ENCODE measurements at places on chromosomes 6 and 20.

- DNase-seq: no peak
These were observed 108.8 kb upstream of the RAB32 start for GRCh38 chr6:146434732-146435390.

DNA sequence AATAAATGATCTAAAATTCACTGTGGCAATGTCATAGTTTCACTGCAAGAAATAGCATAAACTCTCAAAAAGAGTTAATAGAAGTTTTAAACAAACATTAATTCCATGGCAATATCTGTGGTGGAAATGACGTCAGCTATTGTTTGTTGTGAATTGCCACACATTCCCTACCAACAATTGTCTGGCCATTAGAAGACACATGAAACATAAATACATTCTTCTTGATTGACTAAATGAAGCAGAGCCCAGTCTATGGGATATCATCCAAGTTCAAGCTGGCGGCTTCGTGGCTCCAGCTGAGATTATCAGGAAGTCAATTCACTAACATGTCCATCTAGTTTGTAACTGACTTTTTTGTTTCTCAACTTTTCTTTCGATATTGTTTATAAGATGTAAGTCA is 369.0 kb downstream of the ARHGAP18 start:
- DNase-seq: no peak

DNA sequence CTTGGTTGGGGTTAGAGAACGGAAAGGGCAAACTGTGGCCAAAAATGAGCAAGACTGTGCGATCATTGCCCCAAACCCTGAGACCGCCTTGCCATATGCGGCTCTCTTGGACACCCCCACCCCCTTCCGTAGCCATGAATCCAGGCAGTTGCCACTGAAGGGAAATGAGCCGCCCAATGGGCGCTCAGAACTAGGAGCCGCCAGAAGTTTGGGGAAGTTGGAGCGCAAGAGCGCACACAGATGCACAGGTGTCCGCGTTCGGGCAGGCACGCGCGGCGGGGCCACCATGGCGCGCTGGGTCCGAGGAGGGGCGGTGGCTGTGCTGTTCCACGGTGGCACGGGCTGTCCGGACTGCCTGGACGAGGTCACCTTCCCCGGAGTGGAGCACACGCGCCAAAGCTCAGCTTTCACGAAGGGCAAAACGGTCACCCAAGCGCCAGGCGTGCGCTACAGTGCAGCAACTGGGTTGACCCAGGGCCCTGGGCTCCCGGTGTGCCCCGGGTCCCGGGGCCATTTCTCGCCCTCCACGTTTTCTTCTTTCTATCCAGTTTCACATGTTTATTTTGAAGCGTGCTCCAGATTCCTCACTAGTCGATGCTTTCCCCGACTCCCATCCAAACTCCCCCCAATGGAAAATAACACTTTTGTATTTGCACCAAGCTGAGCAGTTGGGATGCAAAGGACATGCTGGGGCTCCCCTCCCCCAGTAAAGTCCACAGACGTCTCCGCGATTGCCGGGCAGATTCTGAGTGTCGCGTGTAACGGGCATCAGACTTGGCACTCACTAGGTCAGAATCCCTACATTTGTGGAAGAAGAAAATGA is 906 bp upstream of the PDE10A start:
- no peak for DNase-seq

DNA sequence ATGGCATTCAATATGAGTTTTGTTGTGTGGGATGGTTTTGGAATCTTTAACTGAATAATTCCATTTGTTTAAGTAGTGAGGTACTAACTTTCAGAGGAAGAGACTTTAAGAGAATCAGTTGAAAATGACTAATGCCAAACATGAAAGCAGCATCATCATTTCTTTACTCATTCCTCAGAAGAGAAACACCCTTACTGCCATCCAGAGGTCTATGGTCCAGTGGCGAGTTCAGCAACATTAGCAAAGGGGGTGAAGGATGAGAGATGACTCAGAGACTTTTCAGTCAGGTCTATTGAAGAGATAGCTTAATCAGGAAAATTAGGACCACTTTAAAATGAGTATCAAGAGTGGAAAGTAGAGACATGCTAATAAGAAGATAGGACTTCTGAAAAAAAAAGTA is 118.8 kb downstream of the COL19A1 start:
- DNase-seq: no peak

GRCh38 chr6:102749210-102749971 is 1355.9 kb downstream of the GRIK2 start:
- no peak for DNase-seq

DNA sequence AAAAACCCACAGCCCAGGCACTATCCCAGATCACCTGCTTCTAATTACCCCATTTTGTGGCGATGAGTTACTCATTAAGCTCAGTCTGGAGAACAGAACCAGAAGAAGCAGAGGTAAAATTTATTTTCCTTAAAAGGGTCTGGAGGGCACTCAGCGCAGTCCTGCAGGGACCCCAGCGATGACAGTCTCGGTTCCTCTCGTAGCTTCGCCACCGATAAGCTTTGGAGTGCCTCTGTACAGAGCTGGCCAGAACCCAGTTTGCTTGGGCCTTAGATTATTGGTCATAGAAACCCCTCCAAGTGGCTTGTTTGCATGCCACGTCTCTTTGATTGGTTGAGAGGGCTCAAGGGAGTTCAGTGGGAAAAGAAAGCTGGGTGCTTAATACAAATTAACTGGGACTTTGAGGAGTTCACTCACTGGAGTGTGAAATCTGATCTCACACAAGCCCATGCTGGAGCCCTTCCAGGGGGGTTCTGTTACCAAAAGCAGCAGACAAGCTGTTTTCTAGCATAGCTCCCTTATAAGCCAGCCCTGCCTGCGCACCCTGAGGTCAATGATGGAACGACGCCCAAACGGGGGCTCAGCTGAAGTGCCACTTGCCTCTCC is 158.5 kb upstream of the ARID1B start:
- no peak for DNase-seq

GRCh38 chr6:121560476-121560875 is 125.0 kb downstream of the GJA1 start:
- no peak for DNase-seq

DNA sequence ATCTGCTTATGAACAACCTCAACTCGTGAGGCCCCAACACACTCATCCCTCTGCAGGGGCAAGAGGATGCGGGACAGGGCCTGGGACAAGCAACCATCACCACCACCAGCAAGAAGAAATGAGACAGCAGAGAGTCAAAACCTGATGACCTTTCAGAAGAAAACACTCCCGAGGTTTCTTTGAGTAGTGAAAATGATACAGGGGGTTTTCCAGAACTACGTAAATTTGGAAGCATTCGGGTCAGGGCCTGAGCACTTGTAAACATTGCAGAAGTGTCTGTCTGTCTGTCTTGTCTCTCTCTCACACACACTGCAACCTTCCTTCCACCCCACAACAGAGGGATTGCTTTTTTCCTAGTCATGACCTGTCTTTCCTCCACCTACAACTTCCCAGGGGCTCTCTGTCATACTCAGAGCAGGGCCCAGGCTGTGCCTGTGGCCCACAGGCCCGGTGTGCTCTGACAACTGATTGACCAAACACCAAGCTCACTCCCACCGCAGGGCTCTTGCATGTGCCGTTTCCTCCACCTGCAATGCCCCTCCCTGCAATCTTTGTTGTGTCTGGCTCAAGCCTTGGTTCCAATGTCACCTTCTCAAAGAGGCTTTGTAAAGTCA is 90.9 kb downstream of the BMP7 start:
- DNase-seq: no peak

- no peak for DNase-seq
These were observed 104.4 kb upstream of the TAB2 start for GRCh38 chr6:149212892-149213801.

DNA sequence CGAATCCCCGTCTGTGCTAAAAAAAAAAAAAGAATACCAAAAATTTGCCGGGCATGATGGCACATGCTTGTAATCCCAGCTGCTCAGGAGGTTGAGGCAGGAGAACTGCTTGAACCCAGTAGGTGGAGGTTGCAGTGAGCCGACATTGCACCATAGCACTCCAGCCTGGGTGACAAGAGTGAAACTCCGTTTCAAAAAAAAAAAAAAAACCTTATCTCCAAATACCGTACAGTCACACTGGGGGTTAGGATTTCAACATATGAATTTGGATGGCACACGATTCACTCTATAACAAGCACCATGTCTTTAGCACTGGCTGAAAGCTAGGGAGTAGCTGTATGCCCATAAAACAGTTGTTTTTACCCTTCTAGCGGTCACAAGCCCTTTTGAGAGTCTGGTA is 3.8 kb downstream of the SMIM13 start:
- no peak for DNase-seq

- DNase-seq: no peak
These were observed 87.8 kb downstream of the HFE start for GRCh38 chr6:26175033-26175427.

- no peak for DNase-seq
These were observed 227.9 kb upstream of the MARCKS start for GRCh38 chr6:113629256-113629655.

- no peak for DNase-seq
These were observed 189.0 kb downstream of the NFATC2 start for GRCh38 chr20:51353491-51353890.

DNA sequence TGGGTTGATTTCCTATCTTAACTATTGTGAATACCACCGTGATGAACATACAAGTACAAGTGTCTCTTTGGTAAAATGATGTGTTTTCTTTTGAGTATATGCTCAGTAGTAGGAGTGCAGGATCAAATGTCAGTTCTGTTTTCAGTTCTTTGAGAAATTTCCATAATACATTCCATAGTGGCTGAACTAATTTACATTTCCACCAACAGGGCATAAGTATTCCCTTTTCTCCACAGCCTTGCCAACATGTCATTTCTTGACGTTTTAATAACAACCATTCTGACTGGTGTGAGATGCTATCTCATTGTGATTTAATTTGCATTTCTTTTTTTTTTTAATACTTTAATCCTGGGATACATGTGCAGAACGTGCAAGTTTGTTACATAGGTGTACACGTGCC is 268.8 kb downstream of the CENPW start:
- DNase-seq: no peak

GRCh38 chr20:61640131-61640870 is 388.2 kb downstream of the CDH4 start:
- DNase-seq: no peak

DNA sequence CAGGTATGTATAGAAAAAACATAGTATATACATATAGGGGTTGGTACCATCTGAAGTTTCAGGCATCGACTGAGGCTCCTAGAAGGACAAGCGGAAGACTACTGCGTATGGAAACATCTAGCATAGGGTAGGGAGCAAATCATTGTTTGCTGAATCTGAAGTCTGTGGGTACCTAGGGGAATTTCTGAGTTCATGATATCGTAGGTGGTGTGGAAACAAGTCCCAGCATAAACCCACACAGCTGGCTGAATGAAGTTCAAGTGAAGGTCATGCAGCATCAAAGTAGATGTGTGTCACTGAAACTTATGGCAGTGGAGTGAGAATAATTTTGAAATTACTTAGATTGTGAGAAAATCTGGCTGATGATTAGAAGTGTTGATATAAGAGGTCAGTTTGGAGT is 39.4 kb downstream of the MAP7 start:
- DNase-seq: no peak

GRCh38 chr20:55528482-55528881 is 476.8 kb downstream of the CBLN4 start:
- no peak for DNase-seq

DNA sequence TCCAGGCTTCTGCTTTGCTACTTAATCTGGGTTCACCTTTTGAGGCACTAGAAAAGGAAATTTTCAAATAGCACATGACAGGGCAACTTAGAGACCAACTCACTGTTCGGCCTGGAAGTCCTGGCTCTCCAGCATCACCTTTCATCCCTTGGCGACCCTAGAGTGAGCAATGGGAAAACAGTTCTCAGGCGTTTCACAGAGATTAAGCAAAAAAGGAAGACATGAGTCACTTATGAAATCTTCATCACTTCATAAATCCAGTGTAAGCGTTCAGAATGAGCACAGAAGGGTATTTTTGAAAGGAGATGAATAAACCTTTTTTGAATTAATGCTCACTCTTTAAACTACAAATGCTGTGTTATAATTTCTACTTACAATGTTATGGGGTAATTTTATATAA is 104.0 kb downstream of the COL12A1 start:
- DNase-seq: no peak

GRCh38 chr6:154001494-154002285 is 37.4 kb upstream of the OPRM1 start:
- no peak for DNase-seq

Measured in CD4-positive, alpha-beta T cell treated with Interleukin-12 subunit alpha and Interleukin-12 subunit beta, for 1 hour (primary cell).